ENCODE measurements at places on chromosomes 3 and 15.

DNA sequence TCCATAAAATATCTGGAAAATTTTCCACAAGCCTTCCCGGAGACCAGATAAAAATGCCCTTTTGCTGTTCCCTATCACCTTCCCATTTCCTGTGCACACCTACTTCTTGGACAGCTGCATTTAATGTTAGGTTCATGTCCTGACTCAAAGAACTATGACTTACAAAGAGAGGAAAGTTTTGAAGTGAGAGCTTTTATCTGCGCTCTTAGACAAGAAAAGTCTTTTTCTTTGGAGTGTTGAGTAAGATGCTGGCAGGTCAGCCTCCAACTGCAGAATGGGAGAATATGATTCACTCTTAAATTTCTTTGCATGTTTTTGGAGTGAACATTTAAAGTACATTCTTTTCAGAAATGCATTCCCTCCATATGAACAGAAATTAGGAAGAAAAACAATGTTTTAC is 147.3 kb upstream of the DPH6 start:
- DNase-seq: no peak

- DNase-seq: no peak
These were observed 119.6 kb downstream of the FMN1 start for GRCh38 chr15:33074942-33075341.

DNA sequence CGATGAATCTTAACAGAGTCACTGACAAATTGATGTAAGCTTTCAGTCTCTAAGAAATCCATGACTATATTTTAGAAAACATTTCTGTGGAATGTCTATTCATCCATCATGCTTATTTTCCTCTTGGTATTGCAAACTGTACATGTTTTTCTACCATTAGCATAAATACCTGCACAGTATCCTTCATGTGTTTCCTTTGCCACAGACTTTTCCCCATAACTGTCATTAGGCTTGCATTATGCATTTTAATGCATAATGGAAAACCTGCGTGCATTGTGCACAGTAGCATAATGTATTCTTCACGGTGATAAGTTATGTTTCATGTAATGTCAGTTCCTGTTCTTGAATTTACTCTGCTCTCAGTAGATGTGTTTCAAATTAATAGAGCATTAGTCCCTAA is 403.1 kb upstream of the EPHA3 start:
- DNase-seq: no peak

- no peak for DNase-seq
These were observed 3.0 kb downstream of the MFGE8 start for GRCh38 chr15:88909956-88910831.

DNA sequence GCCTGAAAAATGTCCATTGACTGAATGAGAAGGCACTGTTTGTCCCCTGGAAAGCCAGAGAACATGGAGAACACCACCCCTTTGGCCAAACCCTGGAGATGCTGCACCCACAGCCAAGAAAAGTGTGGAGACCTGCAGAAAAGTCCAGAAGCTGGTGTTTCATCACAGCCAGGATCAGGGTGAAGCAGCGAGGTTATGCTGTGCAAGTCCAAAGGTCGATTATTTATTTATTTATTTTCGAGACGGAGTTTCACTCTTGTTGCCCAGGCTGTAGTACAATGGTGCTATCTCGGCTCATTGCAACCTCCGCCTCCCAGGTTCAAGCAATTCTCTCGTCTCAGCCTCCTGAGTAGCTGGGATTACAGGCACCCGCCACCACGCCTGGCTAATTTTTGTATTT is 5.5 kb upstream of the CTSH start:
- DNase-seq: no peak

DNA sequence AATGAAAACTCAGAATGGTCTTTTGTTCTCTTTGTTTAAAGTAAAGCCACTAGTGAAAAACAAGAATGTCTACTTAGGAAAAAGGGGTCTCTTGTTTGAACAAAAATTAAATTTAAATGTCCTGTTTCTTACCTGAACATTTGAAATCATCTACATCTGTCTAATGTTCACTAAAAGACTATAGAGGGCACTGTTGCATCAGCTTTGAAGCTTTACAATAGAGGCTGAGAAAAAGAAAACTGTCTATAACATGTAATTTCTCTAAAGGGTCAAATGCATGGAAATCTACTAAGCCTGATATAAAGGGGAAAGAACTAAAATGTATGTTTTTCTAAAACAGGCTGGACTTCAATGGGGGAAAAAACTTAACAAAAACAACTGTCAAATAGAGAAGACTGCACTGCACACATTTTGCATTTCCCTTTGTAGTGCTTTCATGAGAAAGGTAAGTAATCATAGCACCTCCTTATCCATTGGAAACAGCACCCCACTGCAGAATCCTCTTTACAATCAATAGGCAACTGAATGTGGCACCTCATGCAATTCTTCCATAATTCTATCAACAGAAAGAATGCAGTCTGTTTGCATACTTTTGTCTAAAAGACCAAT is 26.3 kb downstream of the DPH6 start:
- no peak for DNase-seq

GRCh38 chr3:106010829-106011228 is 142.0 kb upstream of the CBLB start:
- DNase-seq: peak; percentile 79

- DNase-seq: no peak
These were observed 300.2 kb upstream of the CNTN6 start for GRCh38 chr3:792630-793029.

DNA sequence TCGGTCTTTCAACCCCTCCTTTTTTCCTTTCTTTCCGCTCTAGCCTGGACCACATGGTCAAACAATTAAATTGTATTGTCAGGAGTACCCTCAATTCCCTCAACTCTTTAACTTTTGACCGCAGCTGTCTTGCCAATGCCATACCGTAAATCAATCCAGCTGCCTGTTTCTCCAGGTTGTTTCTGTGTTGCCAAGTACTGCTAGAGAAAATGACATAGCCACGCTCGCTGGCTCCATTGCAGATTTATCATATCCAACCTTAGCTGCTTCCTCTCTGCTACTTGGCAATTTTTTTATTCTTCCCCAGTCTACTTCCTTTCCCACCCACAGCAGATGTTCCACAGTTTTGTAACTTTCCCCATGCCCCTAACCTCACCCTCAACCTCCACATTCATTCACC is 60.0 kb downstream of the ZNF385D start:
- no peak for DNase-seq

GRCh38 chr3:4588466-4588865 is 95.3 kb downstream of the ITPR1 start:
- no peak for DNase-seq

GRCh38 chr15:98729446-98730042 is 81.2 kb downstream of the IGF1R start:
- DNase-seq: no peak

- peak; percentile 57 for DNase-seq
These were observed 1.1 kb upstream of the SPTBN5 start for GRCh38 chr15:41894791-41895463.

DNA sequence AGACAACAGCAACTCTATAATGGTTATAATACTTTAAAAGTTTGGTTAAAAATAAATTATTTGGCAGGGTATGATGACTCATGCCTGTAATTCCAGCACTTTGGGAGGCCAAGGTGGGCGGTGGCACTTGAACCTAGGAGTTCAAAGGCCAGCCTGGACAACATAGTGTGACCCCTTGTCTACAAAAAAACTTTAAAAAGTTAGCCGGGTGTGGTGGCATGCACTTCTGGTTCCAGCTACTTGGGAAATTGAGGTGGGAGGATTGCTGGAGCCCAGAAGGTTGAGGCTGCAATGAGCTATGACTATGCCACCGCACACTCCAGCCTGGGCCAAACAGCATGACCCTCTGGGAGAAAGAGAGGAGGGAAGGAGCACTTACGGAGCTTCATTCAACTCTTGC is 7.7 kb upstream of the TRPC1 start:
- no peak for DNase-seq

DNA sequence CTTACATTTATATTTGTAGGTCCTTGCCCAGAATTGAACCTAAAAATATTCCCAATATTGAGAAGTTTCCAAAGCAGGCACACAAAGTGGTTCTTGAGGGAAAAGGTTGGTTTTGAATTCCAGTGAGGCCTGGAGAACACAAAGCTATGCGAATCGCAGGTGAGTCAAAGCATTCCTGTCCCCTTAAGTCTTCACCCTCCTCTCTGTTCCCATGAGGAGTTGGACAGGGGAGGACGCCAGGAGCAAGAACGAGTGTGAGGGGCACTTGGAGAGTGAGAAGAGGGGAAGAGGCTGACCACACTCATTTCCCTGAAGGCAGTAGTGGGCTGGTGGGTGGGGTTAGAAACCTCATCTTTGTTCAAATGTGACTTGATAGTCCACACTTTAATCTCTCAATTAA is 185.8 kb upstream of the EOMES start:
- no peak for DNase-seq

GRCh38 chr15:49908236-49908932 is 210.6 kb downstream of the ATP8B4 start:
- DNase-seq: no peak

DNA sequence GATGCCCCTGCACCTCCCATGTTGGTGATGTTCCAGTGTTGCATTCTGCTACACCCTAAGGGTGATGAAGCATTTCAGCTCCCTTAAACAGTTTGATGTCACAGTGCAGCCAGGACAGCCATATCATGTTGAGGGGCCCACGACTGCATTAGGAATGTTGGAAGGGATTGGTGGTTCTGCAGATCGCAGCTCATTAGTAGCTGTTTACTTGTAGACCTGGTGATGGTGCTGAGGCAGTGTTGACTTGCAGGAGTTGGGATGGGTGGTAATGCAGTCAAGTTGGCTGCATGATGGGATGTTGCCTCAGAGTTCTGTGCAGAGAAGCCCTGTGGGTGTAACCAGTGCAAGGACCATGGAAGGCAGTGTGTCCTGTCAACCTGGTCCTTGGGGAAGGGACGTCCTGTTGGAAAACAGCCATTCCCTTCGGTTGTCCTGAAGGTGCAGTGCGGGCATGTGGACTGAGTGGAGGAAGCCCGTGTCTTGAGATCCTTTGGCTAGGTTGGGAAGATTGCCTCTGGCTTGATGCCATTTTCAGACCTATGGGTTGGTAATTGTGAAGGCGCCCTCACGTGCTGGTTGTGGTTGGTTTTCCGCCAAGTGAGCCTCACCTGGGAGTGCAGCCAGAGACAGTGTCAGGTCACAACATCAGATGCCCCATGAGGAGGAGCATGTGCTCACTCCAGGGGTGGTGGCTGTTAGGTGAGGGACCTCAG is 100.7 kb downstream of the SNRPN start:
- DNase-seq: no peak

GRCh38 chr3:45880725-45881077 is 5.6 kb upstream of the CCR9 start:
- no peak for DNase-seq

- no peak for DNase-seq
These were observed 1146.4 kb downstream of the NAALADL2 start for GRCh38 chr3:176005564-176005963.

DNA sequence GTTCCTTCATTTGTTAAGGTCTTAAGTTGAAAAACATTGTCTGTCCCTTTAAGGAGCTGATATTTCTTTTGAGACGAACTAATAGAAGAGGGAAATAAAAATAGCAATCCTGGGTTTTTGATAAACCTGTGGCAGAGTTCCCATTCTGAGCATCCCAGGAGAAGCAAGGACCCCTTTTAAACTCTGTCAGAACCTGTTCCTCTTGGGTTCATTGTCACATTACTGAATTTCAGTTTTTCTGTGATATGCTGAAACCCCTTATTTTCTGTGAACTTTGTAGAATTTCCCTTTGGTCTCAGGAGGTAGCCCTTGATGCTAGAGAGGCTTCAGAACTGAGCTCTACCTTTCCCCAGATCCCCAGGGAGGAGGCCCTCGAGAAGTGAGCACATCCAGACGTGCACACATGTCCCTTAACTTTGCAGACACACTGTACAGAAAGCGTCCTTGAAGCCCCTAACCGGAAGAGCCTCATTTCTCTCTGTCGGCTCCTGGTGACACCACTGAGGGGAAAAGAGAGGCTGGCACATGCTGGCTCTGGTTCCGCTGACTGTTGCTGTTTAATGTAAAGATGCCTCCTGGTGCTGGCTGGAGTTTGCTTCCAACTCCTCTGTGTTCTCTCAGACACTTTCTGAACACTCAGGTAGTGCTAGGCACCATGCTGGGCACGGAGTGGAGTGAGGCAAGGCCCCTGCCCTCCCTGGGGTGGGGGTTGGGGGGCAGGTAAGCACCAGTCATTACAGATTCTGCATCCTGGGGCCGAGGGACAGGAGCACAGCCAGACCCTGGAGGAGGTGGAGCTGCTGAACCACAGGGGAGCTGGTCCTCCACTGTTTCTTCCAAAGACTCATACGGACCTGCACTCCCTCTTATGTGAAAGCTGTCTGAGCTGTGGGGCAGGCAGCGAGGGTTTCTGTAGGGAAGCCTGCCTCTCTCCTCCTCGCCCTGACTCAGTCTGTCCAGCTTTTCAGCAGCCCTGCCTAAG is 77.5 kb downstream of the CHDH start:
- no peak for DNase-seq

- DNase-seq: no peak
These were observed 471.6 kb downstream of the FOXP1 start for GRCh38 chr3:71111784-71112440.

GRCh38 chr3:124463234-124463633 is 267.0 kb upstream of the UMPS start:
- DNase-seq: no peak

DNA sequence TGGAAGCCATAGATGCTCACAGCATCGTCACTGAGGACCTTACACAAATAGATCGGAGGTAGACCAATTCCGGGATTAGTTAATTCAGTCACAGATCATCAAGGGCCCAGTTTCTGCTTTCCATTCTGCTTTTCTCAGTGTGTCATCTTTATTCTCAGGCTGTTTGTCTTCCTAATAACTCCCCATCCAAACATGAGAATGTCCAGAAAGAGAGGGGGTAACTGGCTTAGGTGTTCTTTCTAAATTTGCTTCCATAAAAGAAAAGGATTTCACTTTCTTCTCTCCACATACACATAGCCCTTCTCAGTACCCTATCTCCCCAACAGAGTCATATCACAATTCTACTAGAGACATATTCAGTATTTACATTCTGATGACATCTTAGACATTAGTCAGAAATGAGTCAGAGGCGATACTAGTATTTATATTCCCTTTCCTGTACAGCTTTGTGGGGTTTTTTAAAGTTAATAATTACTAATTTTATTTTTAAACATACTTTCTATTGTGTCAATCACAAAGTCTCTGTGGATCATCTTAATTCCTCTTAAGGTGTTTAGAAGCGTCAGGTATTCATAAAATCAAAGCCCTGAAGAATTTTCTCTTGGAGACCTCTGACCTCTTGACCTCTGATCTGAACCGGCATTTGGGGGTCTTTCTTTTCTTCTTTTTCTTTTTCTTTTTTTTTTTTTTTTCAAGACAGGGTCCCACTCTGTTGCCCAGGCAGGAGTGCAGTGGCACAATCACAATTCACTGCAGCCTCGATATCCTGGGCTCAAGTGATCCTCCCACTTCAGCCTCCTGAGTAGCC is 24.3 kb upstream of the IL12A start:
- no peak for DNase-seq

DNA sequence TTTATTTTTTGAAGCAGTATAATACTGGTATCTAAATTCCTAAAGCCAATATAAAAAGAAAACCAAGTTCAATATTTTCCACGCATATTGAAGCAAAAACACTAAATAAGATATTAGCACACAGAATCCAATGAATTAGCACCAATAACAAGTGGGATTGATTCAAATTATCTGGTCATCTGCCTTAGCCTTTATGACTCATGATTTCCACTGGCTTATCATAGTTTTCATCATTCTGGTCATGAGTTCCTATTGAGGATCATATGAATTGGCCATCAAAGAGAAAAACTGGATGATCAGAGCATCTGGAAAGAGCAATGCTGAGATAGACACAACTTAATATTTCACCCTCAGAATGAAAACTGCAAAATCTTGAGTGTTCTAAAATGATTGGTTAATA is 809.9 kb downstream of the MCTP2 start:
- DNase-seq: no peak
